ENCODE measurements at places on chromosomes 4 and X.
A peak's percentile ranks its signal among the peaks of the same experiment; 100 is the strongest.

DNA sequence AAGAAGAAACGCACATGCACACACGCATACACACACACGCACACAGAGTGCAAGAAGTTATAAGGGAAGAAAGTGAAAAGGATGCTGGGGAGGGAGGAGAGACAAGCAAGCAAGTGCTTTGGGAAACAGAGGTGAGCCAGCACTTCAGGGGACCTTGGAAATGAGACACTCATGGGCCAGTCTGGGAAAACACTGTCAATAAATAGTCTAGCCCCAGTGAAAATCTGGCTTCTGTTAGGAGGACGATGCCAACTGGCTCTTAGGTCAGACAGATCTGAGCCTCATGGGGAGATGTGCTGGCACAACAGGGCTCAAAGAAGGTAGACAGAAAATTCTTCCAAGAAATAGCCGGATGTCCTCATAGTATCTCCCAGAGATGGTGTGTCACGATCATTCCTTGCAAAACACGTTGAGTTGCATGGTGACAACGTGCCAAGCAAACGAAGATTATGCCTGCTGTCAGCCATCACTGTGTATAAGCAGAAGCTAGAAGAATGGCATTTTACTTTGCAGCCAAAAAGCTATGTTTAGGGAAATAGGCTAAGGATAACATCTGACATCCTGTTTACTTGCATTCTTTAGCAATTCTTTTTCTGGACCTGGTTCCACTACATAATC, 557 bp upstream of the ARHGEF6 start:
- no peak for DNase-seq

- no peak for DNase-seq
Observed at GRCh38 chrX:72346302-72346949, 40.7 kb upstream of the CITED1 start.

- DNase-seq, result no peak
Observed at GRCh38 chr4:121767166-121767565, 2.2 kb upstream of the SMIM43 start.

- peak; percentile 84 for DNase-seq
Observed at GRCh38 chr4:156976147-156976546, 4.5 kb upstream of the PDGFC start.

- no peak for DNase-seq
Observed at GRCh38 chrX:38489341-38489740, 72.0 kb upstream of the TSPAN7 start.

DNA sequence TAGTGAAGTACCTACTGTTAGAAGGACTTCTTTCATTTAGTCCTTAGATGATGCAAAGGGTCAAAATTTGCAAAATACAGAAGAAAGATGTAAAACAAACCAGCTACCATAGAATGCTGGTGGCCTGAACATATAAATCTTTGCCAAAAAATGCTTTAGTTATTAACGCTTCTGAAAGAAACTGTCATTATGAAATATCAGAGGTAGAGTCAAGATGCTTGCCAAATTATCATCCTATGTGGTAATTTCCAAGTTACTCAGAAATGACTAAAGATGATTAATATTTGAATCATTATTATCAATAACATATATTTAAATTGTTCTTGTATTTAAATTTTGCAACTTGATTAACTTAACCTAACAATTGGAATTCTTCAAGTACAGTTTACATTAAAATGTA, 588.4 kb upstream of the FAM241A start:
- DNase-seq, result no peak

- DNase-seq, result peak; percentile 50
Observed at GRCh38 chr4:177220376-177220775, 89.3 kb upstream of the NEIL3 start.

GRCh38 chr4:54278216-54278615, 49.1 kb downstream of the PDGFRA start:
- no peak for DNase-seq

DNA sequence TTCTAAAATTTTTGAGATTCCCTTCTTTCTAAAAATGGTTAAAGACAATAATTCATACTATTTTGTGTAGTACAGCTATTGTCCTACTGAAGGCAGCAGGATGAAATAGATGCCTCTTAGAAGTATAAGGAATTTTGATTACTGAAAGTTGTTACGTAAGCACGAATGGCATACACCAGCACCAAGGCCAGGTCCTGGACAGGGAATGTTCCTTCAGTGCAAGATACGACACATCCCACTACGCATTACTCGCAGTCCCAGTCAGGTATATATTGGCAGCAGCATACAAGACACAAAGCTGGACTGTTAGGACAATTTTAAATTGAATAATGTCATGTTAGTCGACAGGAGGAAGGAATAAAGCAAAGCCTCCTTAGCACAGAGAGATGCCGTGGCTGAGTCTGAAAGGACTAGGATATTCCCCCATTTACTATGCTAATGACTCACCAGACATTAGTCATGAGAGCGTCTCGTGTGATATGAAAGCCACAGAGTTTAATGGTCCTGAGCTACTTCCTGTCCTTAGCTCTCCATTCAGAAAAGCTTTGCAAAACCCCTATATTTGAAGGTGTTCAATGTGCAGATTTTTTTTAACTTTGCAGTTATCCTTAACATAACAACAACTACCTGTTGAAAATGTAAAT, 504.3 kb downstream of the FAM133A start:
- DNase-seq, result no peak

- DNase-seq, result no peak
Observed at GRCh38 chrX:115067812-115068211, 50.4 kb upstream of the IL13RA2 start.

GRCh38 chr4:78560296-78560963, 8.9 kb downstream of the ANXA3 start:
- DNase-seq, result peak; percentile 92

DNA sequence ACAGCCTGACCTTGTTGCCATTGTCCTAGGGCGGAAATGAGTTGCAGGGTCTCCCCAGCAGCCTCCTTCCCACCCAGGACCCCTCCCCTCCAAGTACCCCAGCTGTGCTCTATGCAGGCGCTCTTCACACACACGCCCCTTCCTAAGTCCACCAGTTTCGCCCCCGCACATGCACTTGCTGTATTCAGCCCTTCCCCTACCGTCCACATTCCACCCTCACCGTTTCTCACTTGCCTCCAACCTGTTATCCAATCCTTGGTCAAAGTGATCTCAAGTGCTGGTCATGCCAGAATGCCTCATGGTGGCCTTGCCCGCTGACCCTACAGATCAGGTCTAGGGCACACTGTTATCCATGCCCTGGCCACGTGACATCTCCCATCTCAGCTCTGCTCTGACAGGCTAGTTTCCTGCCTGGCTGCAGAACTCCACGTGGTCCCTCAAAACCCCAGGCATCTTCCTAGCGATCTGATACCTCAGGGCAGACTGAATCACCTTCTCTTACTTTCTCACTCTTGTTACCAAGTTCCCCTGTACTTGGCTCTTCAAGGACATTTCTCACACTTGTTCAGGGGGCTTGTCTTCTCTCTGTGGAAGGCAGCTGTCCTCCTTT, 39.7 kb downstream of the NSG1 start:
- no peak for DNase-seq

DNA sequence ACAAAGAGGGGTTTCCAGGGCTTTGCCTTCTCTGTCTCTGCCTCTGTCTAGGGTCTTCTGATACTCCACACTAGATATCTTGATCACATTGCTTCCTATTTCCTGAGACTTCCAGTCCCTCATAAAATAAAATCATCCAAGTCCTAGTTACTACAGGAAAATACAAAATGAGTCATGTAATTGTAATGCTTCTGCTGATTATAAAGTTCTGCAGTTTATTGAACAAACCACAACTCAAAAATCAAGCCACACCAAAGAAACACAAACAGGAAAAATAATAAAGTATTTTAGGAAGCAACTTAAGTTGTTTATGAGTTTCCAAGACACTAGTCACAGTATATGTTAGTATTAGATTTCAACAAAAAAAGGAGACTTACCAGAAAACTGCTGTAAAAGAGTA, 695.1 kb upstream of the GALNTL6 start:
- no peak for DNase-seq

- no peak for DNase-seq
Observed at GRCh38 chrX:132673331-132673730, 184.5 kb upstream of the MBNL3 start.

DNA sequence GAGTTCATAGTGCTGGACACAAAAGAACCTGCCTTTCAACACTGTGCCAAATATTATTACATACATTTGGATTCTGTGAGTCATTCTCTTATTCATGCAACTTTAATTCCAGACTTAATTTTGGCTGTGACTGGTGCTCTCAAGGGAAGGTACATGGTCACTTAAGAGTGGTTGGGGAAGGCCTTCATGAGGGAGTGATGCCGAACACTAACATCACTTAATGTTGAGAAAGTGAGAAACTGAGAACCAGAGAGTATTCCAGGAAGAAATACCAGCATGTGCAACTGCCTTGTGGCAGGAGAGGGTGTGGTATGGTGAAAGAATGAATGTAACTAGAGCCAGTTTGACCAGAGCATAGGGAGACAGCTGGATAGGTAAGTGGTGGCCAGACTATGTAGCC, 41.5 kb upstream of the FHDC1 start:
- peak; percentile 81 for DNase-seq

DNA sequence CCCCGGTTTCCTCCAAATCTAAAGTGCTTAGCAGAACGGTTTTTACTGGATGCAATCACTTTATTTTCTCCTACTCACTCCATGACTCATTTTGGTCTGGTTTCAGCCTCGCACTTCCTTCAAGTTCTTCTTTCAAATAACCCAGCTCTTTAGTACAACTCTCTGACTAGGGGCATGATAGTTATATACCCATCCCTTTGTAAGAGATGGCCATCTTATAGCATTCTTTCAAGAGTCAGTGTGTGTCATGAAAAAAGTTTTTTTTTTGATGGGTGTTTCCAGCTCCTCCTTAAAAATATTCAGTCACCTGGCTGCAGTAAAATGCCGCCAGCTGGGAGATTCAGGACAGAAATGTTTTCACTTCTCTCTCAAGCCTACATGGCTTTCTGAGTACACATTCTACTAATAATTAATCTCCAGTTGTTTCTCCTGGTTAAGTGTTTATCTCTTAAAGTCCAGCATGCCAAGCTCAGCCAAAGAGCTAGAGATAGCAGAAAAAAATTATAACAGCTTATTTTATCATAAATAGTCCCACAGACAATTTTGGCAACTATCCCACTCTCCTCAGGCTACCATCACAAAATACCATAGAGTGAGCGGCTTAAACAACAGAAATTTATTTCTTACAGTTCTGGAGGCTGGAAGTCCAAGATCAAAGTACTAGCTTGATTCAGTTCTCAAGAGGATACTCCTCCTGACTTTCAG, 139.3 kb downstream of the GASK1B start:
- no peak for DNase-seq

- no peak for DNase-seq
Observed at GRCh38 chrX:80412042-80412441, 8.2 kb upstream of the TENT5D start.

DNA sequence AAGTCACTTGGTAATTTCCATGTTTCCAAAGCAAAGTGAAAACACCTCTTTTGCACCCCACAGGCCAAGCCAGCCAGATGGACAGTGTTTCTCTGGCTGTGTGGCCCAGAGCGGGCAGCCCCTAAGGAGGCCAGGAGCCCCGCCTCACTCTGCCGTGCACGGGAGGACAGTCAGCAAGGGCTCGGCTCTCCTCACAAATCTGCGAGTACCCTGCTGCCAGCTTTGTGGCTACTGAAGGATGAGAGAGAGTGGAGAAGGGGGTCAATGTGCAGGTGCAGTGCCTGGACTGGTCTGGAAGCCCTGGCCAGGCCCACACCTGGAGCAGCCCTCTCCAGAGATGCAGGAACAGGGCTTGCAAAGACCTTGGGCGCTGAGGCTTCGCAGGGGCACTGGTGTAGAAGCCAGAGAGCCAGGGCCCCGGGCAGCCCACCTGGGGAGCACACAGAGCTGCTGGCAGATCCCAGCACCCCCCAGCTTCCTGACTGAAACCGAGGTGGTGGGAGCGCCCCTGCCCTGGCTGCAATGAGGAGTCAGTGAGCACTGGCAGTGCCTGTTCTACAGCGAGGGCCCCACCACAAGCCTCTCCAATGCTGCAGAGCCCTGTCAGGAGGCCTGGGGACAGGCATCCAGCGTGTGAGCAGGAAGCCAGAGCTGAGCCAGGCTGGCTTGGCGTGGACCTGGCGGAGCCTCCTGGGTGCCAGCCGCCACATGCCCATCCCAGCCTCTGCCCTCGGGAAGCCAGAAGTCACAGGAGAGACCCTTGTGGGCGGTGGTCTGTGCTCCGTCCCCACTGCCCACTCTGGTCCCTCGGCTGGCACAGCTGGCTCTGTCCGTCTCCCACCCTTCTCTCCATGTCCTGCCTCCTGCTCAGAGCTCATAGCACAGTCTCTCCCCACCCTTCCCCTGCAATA, 3.9 kb downstream of the SPON2 start:
- DNase-seq, result no peak

DNA sequence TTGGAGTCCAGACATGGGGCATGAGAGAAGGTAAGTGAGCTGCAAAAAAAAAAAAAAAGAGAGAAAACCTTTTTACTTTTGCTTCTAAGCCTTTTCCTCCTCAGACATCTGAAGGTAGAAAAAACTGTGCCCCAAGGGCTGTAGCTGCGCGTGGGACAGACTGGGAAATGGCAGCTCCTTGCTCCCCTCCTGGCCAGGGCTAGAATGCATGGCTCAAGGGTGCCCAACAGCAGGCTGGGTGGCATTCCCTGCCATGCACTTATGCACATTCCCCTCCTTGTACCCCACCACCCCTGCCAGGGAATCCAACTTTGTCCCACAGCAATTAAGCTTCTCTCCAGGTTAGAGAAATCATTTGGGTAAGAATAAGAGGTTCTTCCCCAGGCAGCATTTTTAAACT, 421.2 kb downstream of the TRAM1L1 start:
- DNase-seq, result no peak

DNA sequence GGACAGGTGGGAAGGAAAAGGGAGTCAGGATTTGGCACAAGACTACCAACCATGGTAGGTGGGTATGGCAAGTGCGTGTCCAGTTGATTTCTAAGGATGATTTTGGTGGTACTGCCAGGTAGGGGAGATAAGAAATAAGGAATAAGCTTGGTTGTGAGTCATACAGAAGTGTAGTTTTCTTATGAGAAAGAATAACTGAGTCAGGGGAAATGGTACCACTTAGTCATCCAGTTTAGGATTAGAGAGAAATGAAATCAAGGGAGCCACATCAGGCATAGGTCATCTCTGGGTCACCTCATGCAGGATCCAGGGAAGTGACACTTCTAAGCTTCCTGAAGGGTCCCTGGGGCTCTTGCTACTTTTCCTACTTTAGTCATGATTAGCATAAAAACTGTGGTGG, 107.1 kb upstream of the C1GALT1C1 start:
- DNase-seq, result peak; percentile 69

- DNase-seq, result peak; percentile 94
Observed at GRCh38 chr4:74117024-74117534, 18.1 kb upstream of the CXCL2 start.

GRCh38 chr4:151304755-151305154, 20.6 kb downstream of the SH3D19 start:
- DNase-seq, result no peak

DNA sequence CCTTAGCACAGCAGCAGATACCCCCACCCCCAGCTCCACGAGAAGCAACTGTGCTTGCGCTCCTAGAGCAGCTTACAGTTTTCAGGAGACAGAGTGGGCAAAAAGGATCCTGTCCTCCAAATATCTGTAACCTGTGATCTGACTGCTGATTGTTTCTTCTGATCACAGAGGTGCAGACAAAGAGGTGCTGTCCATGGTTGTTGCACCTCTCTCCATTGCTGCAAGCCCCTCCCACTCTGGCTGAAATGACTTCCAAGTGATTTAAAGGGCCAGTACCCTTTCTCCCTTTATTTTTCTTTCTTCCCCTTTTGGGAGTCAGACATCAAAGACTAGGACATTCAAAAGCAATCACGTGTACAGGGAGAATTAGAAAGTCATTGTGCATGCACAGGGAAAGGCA, 205.3 kb upstream of the GEMIN8 start:
- DNase-seq, result no peak

GRCh38 chr4:158395889-158396288, 125.8 kb upstream of the RXFP1 start:
- DNase-seq, result no peak

All from fibroblast of skin of back (primary cell).